ENCODE measurements at places on chromosomes 3 and 15.
A peak's percentile ranks its signal among the peaks of the same experiment; 100 is the strongest.

DNA sequence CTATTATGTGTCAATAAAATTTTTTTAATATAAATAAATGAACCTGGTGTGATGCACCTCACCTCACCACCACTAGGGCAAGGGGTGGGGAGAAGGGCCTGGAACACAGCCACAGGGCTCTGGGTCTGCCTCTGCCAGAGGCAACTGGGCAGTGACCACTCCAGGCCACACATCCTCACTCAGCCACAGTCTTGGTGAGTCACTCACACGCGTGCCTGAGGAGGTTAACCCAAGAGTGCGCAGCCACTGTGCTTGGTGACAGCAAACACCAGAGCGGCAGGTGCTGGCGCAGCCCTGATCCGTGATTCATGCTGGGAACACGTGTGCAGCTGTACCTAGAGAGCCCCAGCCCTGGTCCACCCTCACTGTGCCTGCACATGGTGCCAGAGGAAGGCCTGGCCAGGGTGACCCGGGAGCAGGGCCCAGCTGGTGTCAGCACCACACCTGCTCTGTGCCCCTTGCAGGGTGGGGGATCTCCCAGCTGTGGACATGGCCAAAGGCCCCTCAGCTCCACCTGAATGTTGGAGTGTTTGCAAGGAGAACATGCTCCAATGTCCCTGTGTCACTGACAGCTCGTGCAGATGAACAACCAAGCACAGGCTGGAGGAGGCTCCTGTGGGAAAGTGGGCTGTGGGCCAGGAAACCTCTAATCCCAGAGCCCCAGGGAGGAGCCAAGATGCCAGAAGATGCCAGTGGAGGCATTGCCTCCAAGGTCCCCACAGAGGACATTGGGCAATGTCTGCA, 2.1 kb downstream of the SLC41A3 start:
- peak; percentile 53 for DNase-seq

- DNase-seq: peak; percentile 52
Measured at GRCh38 chr3:182794455-182795388, 1.4 kb downstream of the ATP11B start.

- no peak for DNase-seq
Measured at GRCh38 chr15:27092390-27092789, 121.4 kb downstream of the GABRG3 start.

- DNase-seq: no peak
Measured at GRCh38 chr3:177034832-177035475, 162.3 kb downstream of the TBL1XR1 start.

- no peak for DNase-seq
Measured at GRCh38 chr3:195080571-195081151, 190.3 kb downstream of the XXYLT1 start.

DNA sequence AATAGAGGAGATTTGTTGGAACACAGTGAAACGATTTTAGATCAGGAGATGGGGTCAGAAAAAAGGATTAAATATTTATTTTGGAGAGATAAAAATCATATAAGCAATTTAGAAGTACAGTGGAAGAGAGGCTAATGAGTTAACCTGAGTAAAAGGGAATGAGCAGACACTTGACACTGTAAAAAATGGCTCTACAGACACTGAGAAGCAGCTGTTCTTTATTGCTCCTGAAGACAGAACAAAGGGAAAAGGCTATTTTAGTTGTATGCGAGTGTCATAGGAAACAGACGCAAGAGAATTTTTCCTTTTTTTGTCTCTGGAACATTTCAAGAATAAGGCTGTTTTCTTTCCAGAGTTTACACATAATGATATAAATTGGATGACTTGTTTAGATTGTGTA, 34.3 kb downstream of the ASTE1 start:
- DNase-seq: no peak

DNA sequence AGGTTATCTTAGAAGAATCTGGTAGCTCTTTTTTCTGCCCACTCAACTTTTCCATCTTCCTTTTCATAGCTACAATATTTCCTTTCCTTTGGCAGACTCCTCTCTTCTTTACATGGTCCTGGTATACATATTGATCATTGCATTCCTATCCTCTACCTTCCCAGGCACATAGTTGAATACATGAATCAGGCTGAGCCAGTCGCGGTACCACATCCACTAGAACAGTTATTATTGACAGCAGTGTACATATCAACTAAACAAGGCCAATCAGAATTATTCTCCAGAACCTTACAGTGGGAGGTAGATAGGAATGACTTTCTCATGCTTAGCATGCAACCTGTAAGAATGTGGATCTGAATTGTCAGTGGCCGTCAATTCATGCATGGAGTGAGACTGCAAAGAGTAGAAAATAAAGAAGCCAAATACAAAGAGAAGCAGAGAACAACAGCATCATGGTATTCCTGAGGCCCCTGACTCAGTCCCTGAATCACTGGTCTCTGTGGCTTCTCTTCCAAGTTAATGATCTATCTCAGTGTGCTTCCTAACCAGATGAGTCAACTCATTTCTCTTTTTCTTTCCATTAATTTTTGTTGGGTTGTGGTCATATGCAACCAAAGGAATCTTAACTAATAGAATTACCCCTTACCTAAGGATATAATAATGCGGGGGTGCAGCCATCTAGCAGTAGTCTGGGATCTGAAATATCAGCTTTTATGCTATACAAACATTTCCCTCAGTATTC, 60.9 kb upstream of the DCBLD2 start:
- DNase-seq: no peak

DNA sequence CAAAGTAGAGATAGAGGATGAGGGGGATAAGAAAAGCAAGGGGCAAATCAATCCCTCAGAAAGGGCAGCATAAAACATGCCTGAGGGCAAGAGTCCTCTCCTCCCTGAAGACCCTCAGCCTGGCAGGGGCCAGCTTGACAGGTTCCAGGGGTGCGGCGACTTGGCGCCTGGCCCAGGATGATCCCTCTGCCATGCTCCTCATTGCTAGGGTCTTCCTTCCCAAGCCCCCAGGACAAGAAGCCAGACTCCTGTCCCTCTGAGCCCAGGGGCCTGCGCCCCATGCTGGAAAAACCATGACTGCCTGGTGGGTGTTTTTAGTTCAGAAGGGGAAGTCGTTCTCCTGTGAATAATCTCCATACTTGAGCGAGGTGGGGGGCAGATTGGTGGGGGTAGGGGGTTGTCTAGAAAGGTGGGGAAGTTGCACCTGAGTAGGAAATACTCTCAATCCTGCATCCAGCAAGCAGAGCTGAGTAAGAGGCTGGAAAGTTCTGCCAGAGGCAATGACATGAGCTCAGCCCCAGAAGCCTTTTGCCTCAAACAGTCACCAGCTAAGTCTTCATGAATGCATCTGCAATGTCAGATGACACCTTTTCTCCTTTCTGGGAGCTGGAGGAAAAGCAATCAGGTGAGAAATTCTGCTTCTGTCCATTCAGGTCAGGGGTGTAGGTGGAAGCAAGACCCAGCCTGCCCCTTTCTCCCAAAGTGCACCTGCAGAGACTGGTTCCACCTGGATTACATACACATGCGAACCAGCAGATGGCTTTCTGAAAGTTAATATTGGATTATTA, 18.3 kb downstream of the SLC12A8 start:
- DNase-seq: peak; percentile 13

All from NCI-H82 (cell line).